Activated T-cell treated with anti-CD3 and anti-CD28 coated beads, Interleukin-2, amount 50 U/mL, for 72 hours (primary cell): ENCODE measurements at places on chromosomes 6 and 20. TPM values are rescaled to one million over a fixed set of nuclear protein-coding genes. Genes with fewer than 3 reads are reported as not detected.
A peak's percentile ranks its signal among the peaks of the same experiment; 100 is the strongest.

DNA sequence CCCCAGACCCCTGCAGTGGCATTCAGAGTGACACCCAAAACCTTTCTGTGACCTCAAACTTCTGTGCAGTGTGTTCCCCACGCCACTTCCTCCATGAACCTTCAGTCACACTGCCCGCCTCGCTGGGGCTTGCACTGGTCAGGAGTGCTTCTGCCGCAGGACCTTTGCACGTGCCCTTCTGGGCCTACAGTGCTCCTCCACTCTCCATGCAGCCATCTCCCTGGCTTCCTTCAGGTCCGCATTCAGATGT is 27.1 kb downstream of the SYNJ2 start:
- no peak for DNase-seq

Gene DEFB113
- not detected for total RNA-seq

- DNase-seq, result no peak
Measured at GRCh38 chr6:11251553-11252360, 19.3 kb upstream of the NEDD9 start.

Gene SLC35F1
- 0.50 TPM for total RNA-seq

- no peak for DNase-seq
Measured at GRCh38 chr20:38186788-38187221, 21.7 kb upstream of the TGM2 start.

DNA sequence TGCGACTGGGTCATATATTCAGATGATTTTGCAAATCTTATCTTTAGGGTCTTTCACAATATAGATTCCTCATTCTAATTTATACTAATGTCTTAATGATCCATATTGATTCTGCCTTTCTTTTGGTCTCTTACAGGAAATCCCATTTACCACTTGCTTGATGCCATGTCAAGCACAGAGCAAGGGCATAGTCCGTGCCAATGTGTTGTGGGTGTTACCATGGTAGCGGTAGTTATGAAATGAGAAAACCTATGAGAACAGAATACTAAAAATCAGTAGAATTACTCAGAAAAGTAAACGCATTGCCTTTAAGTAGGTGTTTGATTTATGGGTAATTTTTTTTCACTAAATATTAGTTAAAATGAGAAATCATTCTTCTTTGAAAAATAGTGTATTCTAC is 153.9 kb upstream of the RAB32 start:
- no peak for DNase-seq

Gene AVP
- total RNA-seq, result not detected

GRCh38 chr6:133298801-133299200 is 57.6 kb downstream of the EYA4 start:
- DNase-seq, result no peak

Gene SLA2
- 56.6 TPM for total RNA-seq

DNA sequence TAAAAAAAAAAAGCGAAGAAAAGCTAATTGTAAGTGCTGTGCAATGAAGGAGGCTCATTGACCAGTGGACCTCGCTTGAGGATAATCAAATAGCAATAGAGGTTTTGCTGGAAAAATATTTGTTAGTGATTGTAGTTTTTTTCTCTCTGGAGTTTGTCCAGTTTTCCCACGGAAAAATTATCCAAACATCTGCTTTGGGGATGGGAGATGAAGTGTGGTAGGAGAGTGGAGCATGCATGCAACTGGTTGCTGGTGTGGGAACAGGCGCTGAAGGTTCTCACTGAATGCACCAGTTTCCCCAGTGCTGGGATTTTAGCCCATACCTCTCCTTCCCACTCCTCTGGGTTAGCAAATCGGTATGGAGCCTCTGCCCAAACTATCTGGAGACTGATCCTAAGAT is 281.7 kb upstream of the TAB2 start:
- no peak for DNase-seq

GRCh38 chr6:77466451-77467437 is 3.5 kb upstream of the HTR1B start:
- DNase-seq, result no peak

DNA sequence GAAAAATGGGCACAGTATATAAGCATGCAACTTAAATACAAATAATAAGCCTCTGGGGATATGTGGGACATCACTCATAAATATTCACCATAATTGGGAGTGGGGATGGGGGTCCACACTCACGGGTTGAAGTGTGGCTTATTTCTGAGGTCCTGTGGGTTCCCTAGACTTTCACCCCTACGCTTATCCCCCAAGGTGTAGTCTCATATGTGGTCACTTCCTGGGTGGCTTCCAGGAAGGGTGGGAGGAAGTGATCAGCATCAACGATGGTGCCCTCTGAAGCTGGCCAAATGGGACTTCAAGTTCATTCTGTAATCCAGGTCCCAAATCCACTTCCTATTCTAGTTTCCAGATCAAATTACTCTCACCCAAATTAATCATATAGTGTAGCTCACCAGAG is 59.5 kb downstream of the GNAS start:
- DNase-seq, result no peak

Gene HLA-DPB1
- 20.9 TPM for total RNA-seq

Gene SOBP
- 0.44 TPM for total RNA-seq

Gene CCN5
- not detected for total RNA-seq

DNA sequence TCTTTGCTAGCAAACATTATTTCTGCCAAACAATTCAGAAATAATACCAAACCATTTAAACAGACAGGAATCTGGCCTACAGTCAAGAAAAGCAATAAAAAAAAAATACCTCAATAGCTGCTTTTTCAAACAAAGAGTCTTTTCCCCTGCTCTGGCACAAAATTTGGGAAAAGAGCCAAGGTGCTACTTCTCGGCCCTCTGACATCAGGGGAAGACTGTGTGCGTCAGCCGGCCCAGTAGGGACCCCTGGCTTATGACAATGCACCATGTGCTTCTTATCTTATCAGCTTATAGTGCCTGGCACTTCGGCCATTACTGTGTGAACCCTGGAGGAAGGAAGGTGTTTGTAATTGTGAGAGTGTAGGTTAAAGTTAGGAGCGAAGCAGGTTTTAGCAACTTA is 89.4 kb downstream of the PDE10A start:
- DNase-seq, result no peak

DNA sequence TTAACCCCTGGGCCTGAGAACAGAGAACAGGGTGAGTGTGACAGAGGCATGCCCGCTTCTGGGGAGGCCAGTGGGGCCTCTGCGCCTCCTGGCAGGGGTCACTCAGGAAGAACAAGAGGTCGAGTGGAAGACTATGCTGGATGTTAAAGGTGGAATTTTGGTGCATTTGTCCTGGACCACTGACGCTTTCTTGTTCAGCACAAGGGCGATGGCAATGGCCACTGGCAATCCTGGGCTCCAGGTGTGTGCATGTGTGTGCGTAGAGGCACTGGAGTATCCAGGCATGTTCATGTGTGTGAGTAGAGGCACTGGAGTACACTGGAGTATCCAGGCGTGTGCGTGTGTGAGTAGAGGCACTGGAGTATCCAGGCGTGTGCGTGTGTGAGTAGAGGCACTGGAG is 23.5 kb upstream of the NPBWR2 start:
- DNase-seq, result no peak

Gene BNIP5
- total RNA-seq, result not detected

Gene SLC22A1
- 1.5 TPM for total RNA-seq

- DNase-seq, result peak; percentile 55
Measured at GRCh38 chr6:27650620-27651370, 177.9 kb upstream of the ZNF184 start.
